ENCODE measurements at places on chromosomes 5 and 9. TPM values are rescaled to one million over a fixed set of nuclear protein-coding genes. Genes with fewer than 3 reads are reported as not detected.

Gene NSD1
- 57.4 TPM for total RNA-seq

Gene PCDHGA4
- 1.0 TPM for total RNA-seq

Gene LCN9
- not detected for total RNA-seq

Gene SV2C
- total RNA-seq: under 0.01 TPM

Gene UBE2R2
- 18.3 TPM for total RNA-seq

Gene MZB1
- 0.52 TPM for total RNA-seq

Gene PLEKHG4B
- 0.52 TPM for total RNA-seq

Gene ZDHHC11
- 1.0 TPM for total RNA-seq

Gene WDR55
- 9.4 TPM for total RNA-seq

Gene APBA1
- 2.6 TPM for total RNA-seq

Gene KCNT1
- total RNA-seq: 1.6 TPM

Gene NEURL1B
- 23.0 TPM for total RNA-seq

Gene BRD9
- 22.4 TPM for total RNA-seq

Gene SLC27A4
- total RNA-seq: 9.4 TPM

Gene STING1
- 14.6 TPM for total RNA-seq

Gene LCN6
- total RNA-seq: not detected

Gene QRFP
- total RNA-seq: not detected

Gene PRDM9
- total RNA-seq: not detected

All from skeletal muscle tissue (tissue), 5 donors.